ENCODE measurements at places on chromosomes 6 and 20.
A peak's percentile ranks its signal among the peaks of the same experiment; 100 is the strongest.

DNA sequence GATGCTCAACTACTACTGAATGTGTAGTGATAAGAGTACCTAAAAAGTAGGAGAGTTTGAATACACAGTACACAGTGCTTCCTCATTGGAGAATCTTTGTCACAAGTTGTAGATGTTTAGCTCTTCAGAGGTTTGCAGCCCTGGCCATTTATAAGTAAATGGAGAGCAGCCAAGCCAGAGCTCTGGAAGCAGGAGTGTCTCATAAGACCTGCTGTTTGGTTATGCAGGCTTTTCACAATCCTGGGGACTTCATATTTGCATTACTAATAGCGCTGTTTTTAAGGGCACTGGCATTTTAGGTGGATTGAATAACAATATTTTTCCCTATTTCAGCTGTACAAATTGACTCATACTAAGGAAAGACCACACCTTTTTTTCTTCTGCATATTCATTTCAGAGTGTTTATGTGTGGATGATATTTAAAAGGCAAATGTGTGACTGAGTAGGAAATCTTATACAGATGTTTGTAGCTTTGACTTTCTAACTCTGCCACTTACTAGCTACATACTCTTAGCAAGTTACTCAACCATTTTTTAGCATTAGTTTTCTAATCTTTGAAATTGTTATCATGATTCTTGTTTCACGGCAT lies 730.5 kb upstream of the MAP3K7 start:
- no peaks in the 10 kb centered on the region for H3K4me1 ChIP-seq
- no peak overlapping the region for H3K4me3 ChIP-seq
- no peak overlapping the region for H3K27ac ChIP-seq
- no peak for DNase-seq
- no peaks in the 10 kb centered on the region for H3K36me3 ChIP-seq
- no peaks in the 10 kb centered on the region for H3K27me3 ChIP-seq

GRCh38 chr20:46739431-46740213 lies 30.2 kb downstream of the SLC2A10 start:
- H3K36me3 ChIP-seq: no peaks in the 10 kb centered on the region
- H3K4me1 ChIP-seq: no peaks in the 10 kb centered on the region
- DNase-seq: no peak
- H3K27me3 ChIP-seq: peaks cover 4% of the 10 kb centered on the region
- H3K27ac ChIP-seq: no peak overlapping the region

GRCh38 chr6:163965426-163966348 lies 551.2 kb downstream of the QKI start:
- H3K27ac ChIP-seq: no peak overlapping the region
- H3K4me1 ChIP-seq: no peaks in the 10 kb centered on the region
- no peak for DNase-seq

- no peaks in the 10 kb centered on the region for H3K4me1 ChIP-seq
- H3K36me3 ChIP-seq: no peaks in the 10 kb centered on the region
- DNase-seq: no peak
- no peak overlapping the region for H3K4me3 ChIP-seq
- no peaks in the 10 kb centered on the region for H3K27me3 ChIP-seq
These were observed 180.0 kb upstream of the SMLR1 start for GRCh38 chr6:130647246-130647645.

GRCh38 chr6:31621320-31621939 lies 915 bp downstream of the PRRC2A start:
- peak overlapping the region; percentile 86 for H3K27ac ChIP-seq
- peak overlapping the region; percentile 77 for H3K4me3 ChIP-seq
- peaks cover 58% of the 10 kb centered on the region for H3K36me3 ChIP-seq
- peaks cover 8% of the 10 kb centered on the region for H3K4me1 ChIP-seq

Measured in SJSA1 (cell line).